ENCODE measurements at places on chromosomes 6 and 20.

DNA sequence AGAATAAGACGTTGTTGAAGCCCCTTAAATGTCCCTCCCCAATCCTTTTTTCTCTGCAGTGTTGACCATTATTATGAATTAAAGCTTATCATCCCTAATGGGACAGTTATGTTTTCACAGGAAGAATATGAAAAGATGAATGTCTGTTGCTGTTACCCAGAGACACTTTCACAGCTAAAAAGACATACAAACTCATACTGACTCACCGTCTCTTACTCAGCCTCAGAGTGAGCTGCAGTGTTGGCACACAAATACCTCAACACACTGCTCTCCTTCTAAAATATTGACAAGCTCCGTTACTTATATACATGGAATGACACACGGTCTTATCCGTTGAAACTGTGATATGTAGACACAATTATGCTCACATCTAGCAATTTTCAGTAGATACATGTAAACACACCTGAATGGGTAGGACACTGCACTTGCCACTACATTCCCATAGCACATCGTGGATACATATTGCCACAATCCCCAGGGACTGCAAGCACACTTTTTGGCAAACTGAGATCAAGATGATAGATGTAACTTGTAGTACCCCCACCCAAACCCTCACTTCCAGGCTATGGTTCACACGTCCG is 9.6 kb upstream of the SAPCD1 start:
- no peaks in the 10 kb centered on the region for H3K27me3 ChIP-seq
- no peaks in the 10 kb centered on the region for H3K36me3 ChIP-seq
- no peak overlapping the region for H3K4me3 ChIP-seq
- H3K27ac ChIP-seq = no peak overlapping the region

DNA sequence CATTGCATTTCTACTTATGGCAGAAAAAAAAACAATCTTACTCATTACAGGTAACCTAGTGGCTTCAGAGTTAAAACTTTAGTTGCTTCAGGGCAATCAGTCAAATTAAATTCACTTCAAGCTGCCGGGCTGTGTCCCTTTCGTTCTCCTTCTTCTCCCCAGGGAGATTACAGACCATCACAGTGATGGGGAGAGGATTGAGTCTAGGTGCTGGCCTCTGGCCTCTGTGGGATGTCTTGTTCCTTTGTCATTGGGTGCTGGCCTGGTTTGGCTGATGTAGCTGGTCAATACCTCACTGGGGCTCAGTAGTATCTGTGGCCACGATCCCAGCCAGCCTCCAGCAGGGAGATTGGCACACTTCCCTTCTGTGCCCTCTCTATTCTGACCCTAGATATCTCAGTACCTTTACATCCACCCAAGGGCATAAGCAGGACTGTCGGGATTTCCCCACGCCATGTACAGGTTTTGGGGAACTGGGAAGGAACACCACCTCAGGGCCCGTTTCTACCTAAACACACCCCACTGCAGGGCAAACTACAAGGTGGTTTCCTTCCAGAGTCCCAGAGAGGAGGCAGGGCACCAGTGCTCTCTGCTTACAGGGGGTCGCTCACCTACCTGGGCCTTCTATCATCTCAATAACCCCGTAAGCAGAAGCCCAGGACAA is 15.4 kb downstream of the FYN start:
- no peaks in the 10 kb centered on the region for H3K36me3 ChIP-seq
- DNase-seq = no peak
- H3K27ac ChIP-seq = no peak overlapping the region
- H3K4me3 ChIP-seq = no peak overlapping the region
- H3K4me1 ChIP-seq = peaks cover 48% of the 10 kb centered on the region

DNA sequence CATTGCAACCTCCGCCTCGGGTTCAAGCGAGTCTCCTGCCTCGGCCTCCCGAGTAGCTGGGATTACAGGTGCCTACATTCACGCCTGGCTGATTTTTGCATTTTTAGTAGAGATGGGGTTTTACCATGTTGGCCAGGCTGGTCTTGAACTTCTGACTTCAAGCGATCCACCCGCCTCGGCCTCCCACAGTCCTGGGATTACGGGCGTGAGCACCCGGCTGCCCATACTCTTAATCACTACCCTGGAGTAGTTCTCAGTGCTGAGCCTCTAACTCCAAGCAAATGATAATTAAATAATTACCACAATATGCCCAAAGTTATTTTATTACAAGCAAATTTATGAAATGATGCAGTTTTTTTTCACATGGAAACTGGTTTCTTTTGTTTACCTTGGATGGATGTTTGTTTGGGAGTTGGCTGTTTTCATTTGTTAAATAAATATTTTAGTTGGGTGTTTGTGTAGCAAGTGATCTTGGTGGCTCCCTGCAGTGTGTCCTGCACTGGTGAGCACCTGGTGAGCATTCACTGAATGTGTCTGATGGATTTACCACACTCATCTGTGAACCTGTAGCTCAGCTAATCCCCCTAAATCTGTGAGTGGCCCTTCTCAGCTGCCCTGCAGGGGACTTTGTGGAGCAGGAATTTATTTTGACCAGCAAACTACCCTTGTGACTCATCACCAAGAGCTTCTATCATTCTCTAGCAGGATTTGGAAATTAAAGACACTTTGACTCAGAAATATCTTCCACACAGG is 36.9 kb downstream of the UTRN start:
- no peak overlapping the region for H3K4me3 ChIP-seq
- H3K27ac ChIP-seq = no peak overlapping the region
- H3K4me1 ChIP-seq = peaks cover 27% of the 10 kb centered on the region
- no peaks in the 10 kb centered on the region for H3K36me3 ChIP-seq

DNA sequence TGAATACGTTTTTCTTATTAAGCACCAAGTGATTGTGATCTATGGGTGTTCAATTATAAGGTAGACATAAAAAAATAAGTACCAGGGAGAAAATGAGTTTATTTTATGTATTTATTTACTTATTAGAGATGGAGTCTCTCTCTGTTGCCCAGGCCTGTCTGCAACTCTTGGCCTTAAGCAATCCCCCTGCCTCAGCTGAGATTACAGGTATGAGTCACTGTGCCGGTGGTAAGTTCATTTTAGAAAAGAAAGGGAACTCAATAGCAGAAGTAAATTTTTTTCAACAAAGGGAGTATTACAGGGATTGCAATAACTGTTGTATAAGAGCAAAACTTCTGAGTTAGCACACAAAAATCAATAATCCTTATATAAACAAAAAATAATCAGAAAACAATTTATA is 98.7 kb upstream of the FUT9 start:
- no peaks in the 10 kb centered on the region for H3K36me3 ChIP-seq
- no peak overlapping the region for H3K27ac ChIP-seq
- H3K4me1 ChIP-seq = no peaks in the 10 kb centered on the region
- H3K27me3 ChIP-seq = no peaks in the 10 kb centered on the region

DNA sequence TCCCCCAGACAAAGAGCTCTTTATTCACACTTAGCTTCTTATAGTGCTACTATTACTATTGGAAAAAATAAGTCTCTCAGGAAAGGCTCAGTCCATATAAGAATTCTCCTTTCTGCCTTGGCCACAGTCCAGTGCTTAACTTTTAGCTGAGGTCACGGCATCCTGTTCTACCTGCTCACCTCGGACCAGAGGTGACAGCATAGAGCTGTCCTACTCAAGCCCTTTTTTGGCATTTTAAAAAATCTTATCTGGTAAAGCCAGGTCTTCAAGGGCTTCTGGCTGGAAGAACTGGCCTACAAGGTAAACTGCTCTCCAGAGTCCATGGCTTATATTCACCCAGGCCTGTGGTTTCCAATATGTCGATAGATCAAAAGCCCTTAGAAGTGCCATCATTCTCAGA is 109.7 kb downstream of the RCAN2 start:
- no peak for DNase-seq
- H3K27ac ChIP-seq = no peak overlapping the region
- no peaks in the 10 kb centered on the region for H3K36me3 ChIP-seq
- peaks cover 19% of the 10 kb centered on the region for H3K4me1 ChIP-seq
- peaks cover 5% of the 10 kb centered on the region for H3K27me3 ChIP-seq
- no peak overlapping the region for H3K4me3 ChIP-seq

- H3K27ac ChIP-seq = no peak overlapping the region
- H3K4me1 ChIP-seq = no peaks in the 10 kb centered on the region
- H3K36me3 ChIP-seq = no peaks in the 10 kb centered on the region
- no peak for DNase-seq
These were observed 77.7 kb downstream of the MBOAT1 start for GRCh38 chr6:20134613-20135012.

GRCh38 chr20:57596998-57597939 is 23.0 kb downstream of the ZBP1 start:
- peaks cover 21% of the 10 kb centered on the region for H3K4me1 ChIP-seq
- no peaks in the 10 kb centered on the region for H3K36me3 ChIP-seq
- peak overlapping the region; percentile 30 for H3K4me3 ChIP-seq
- peak overlapping the region; percentile 77 for H3K27ac ChIP-seq
- peak; percentile 82 for DNase-seq

- H3K4me1 ChIP-seq = no peaks in the 10 kb centered on the region
- H3K36me3 ChIP-seq = peaks cover 21% of the 10 kb centered on the region
- peak overlapping the region; percentile 22 for H3K27ac ChIP-seq
- no peak overlapping the region for H3K4me3 ChIP-seq
These were observed 36.8 kb upstream of the DDR1 start for GRCh38 chr6:30847421-30847970.

DNA sequence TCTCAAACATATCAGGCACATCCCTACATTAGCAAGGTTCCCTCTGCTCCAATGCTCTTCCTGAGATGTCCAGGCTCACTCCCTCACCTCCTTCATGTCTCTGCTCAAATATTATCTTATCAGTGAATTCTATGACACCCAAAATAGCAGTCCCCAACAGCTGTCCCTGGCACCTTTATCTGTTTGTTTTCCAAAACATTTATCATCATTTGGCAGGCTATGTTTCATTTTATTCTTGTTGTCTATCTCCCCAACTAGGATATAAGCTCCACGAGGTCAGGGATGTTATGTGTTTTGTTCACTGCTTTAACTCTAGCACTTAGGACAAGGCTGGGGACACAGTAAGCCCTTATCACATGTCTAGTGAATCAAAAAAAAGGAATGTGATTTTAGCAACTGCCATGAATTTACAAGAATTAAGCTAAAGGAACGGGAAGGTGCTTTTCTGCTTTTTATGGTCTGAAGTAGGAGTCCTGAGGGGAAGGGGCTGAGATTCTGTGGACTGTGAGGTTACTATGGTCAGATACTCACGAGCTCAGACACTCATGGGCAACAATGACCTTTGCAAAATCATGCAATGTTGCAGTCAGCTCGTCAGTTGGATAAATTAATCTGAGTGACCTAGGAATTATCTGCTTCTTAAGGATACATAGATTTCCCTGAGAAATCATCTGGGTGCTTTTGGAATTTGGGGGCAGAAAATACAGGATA is 1.9 kb upstream of the IL22RA2 start:
- H3K4me1 ChIP-seq = peaks cover 79% of the 10 kb centered on the region
- no peaks in the 10 kb centered on the region for H3K27me3 ChIP-seq
- H3K27ac ChIP-seq = no peak overlapping the region
- no peak for DNase-seq
- H3K36me3 ChIP-seq = no peaks in the 10 kb centered on the region
- H3K4me3 ChIP-seq = no peak overlapping the region

DNA sequence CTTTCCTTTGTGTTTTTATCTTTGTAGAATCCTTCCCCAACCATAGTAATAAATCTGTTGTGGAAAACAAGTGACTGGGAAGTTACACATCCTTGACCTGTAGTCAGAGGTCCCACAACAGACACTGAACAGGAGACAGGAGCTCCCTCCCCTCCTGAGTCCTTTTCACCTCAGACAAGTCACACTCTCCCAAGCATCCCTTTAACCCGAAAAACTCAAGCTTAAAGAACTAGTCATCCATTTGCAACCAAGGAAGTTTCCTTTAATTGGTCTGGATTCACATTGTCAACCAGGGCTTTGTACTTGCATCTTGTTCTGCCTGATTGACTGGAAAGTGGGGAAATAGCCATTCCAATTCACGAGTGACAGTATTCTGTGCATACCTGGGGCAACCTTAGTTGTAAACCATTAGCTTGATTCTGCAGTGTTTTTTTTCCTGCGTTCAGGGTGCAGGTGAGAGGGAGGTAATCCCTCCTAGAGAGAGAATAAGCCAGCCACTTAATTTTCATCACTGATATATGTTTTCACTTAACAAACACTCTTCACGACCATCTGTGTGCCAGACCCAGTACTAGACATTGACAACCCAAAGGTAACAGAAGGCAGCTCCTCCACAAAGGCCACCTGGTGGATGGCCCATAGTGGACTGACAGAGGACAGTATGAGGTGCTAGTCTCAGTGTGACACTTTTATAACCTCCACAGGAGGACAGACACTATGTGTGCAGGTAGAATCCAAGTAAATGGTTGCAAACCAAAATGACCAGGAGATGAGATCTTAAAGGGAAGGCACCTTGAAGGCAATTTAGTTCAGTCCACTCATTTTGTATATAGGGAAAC is 112.4 kb downstream of the SLX4IP start:
- no peaks in the 10 kb centered on the region for H3K36me3 ChIP-seq
- no peak overlapping the region for H3K27ac ChIP-seq
- H3K4me3 ChIP-seq = no peak overlapping the region
- DNase-seq = no peak

- H3K27ac ChIP-seq = no peak overlapping the region
- no peaks in the 10 kb centered on the region for H3K27me3 ChIP-seq
- peaks cover 24% of the 10 kb centered on the region for H3K36me3 ChIP-seq
- H3K4me1 ChIP-seq = peaks cover 70% of the 10 kb centered on the region
- DNase-seq = no peak
- H3K4me3 ChIP-seq = no peak overlapping the region
These were observed 37.4 kb downstream of the GCNT2 start for GRCh38 chr6:10558565-10558964.

DNA sequence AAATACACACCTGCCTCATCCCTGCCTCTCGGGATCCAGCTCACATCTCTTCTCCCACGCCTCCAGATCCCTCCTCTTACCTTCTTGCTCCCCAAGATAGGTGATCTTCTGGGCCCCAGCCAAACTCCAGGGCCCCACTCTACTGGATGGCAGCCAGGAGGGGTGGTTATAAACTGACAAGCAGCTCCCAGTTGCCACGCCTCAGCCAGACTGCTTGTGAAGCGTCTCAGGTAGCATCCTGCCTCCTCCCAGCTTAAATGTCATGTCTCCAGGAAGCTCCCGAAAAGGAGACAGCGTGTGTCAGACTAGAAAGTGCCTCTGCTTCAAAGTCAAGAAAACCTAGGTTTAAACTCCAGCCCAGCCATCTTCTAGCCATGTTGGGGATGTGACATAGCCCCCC is 114.1 kb downstream of the LRFN2 start:
- H3K4me3 ChIP-seq = no peak overlapping the region
- H3K27me3 ChIP-seq = no peaks in the 10 kb centered on the region
- no peaks in the 10 kb centered on the region for H3K4me1 ChIP-seq
- H3K36me3 ChIP-seq = no peaks in the 10 kb centered on the region

- no peaks in the 10 kb centered on the region for H3K27me3 ChIP-seq
- no peaks in the 10 kb centered on the region for H3K36me3 ChIP-seq
- no peaks in the 10 kb centered on the region for H3K4me1 ChIP-seq
- DNase-seq = no peak
- no peak overlapping the region for H3K4me3 ChIP-seq
These were observed 380.5 kb downstream of the C6orf118 start for GRCh38 chr6:164928728-164929407.

All from naive B cell (primary cell).